ENCODE measurements at places on chromosomes 5 and 9. TPM values are rescaled to one million over a fixed set of nuclear protein-coding genes. Genes with fewer than 3 reads are reported as not detected.
A peak's percentile ranks its signal among the peaks of the same experiment; 100 is the strongest.

DNA sequence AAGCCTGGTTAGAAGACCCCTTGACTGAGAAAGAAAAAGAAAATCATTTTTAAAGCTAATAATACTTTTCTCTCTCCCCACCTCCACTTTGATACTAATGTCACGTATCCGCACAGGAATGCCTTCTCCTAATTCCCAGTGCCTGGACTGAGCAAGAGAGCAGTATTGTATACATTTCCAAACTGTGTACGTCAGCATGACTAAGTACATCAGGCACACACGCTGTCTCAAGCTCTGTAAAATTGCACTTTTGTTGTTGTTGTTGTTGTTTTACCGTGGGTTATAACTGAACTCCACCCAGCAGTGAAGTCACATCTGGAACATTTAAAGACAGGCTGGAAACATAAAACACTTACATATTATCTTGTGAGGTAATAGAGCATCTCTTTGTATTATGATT is 407.6 kb downstream of the DNAH5 start:
- no peak for DNase-seq

DNA sequence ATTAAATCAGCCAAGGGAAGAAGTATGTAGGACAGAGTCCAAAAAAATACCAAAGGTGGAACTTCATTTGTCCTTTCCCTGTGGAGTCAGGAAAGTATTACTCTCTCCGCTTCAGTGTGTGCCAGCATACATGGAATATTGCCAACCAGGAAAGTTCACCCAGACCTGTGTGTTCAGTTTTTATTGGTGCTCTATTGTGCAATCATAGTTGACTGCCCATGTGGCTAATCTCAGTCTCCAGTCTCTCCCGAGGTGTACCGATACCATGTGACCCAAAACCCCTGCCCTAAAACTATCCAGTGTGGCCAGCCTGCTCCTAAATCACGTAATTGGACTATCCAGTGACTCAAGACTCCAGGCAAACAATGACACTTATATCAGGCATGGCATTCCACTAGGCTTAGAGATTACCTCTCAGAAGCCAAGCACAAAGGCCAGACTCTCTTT is 38.8 kb downstream of the NFX1 start:
- DNase-seq: no peak

GRCh38 chr5:125149110-125149509 is 402.7 kb upstream of the ZNF608 start:
- DNase-seq: no peak

DNA sequence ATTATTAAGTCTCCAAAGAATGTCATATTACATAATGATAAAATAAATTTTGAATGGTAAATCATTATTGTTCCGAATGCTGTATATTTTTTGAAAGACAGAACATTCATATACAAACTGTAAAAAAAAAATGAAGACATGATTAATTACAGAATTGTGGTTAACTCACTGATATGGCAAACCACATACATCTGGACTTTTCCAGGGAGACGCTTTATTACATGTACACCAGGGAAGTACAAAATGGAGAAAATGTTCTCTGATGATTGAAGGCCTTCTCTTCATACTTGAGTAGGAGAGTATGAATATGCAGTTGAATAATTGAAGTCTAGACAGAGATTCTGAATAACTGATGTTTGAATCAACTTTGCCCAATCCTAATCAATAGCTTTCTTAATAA is 1886.9 kb downstream of the EFNA5 start:
- DNase-seq: no peak

DNA sequence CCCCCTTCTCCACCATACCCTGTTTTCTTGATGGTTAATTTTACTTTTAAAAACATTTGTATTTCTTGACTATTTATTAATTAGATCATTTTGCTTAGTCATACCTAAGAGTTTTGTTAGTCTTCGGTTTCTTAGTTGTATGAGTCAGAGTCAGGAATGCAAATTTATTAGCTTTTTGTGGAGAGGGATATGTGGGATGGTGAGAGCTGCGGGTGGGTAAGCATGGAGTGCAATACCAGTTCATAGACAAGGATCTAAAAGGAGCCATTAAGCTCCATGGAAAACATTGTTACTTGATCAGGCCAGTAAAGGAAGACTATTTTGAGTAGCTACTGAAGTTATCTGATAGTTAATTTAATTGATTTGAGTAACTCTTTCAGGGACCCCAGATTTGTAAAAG is 77.5 kb downstream of the ZSWIM6 start:
- DNase-seq: no peak

DNA sequence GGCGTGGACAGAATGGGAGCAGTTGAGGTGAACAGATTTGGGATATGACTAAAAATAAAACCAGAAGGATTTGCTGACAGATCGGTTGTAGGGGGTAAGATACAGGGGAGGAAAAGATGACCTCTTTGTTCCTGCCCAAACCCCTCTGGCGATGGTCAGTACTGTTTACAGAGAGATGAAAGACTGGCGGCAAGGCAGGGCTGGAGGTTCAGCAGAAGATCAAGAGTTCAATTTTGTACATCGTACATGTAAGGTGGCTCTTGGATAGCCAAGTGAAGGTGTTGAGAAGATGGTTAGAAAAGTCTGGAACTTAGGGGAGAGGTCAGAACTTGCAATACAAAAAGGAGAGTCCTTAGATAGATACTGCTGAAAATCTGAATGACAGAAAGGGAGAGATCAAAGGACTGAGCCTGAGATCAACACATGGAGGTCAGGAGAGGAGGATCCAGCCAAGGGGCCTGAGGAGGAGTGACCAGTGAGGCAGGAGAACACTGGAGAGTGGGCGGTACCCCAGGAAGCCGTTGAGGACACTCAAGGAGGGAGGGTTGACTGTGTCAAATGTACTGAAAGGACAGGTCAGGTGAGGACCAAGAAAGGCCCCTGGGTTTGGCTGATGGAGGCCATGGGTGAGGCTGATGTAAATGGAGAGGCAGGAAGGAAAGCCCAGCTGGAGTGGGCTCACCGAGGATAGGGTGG is 7.1 kb downstream of the IL4 start:
- DNase-seq: no peak

GRCh38 chr5:93891491-93892480 is 150.4 kb upstream of the POU5F2 start:
- DNase-seq: no peak

DNA sequence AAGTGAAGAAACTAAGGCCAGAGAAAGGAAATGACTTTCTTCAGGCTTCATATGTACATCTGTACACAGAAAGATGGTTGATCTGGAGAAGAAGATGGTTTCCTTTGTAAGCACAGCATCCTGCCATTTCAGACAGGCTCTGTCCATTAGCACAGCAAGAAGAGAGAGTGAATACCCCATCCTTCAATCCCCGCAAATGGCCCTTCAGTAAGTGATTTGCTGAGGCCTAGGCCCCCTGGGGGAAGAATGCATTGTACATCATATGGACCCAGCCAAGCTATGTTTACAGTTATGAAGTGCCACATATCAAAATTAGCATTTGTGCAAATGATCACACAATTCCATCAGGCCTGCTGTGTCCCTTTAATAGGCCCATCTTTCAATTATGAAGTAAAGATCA is 657.4 kb downstream of the BRINP1 start:
- DNase-seq: no peak

DNA sequence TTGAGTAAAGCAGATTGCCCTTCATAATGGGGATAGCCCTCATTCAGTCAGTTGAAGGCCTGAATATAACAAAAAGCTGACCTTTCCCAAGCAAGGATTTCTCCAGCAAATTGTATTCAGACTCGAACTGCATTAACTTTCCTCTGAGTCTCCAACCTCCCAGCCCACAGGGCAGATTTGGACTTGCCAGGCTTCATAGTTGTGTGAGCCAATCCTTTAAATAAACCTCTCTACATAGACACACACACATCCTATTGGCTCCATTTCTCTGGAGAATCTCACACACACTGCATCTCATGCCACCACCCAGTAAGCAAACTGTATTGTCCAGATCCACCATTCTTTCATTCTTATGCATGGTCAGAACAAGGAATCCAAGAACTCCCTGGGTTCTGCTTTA is 225.1 kb downstream of the MPDZ start:
- no peak for DNase-seq

- DNase-seq: no peak
Observed at GRCh38 chr9:6759185-6759977, 1.6 kb downstream of the KDM4C start.

GRCh38 chr5:24368115-24368514 is 276.7 kb downstream of the CDH10 start:
- no peak for DNase-seq

- no peak for DNase-seq
Observed at GRCh38 chr5:145072889-145073288, 762.3 kb downstream of the PRELID2 start.

DNA sequence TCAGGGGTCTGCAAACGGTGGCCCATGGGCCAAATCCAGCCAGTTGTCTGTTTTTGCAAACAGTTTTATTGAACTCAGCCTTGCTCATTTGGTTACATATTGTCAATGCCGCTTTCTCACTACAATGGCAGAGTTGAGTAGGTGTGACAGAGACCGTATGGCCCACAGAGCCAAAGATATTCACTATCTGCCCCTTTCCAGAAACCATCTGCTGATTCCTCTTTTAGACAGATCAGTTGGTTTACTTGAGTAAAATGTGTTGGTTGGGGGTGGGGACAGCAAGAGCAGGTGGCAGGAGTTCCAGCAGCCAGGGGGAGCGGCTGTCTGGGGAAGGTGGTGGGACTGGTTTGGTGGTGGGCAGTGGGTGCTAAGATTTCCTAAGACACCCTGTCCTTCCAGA is 54.8 kb downstream of the COL27A1 start:
- no peak for DNase-seq

- DNase-seq: no peak
Observed at GRCh38 chr5:160105686-160106360, 13.4 kb downstream of the PWWP2A start.

DNA sequence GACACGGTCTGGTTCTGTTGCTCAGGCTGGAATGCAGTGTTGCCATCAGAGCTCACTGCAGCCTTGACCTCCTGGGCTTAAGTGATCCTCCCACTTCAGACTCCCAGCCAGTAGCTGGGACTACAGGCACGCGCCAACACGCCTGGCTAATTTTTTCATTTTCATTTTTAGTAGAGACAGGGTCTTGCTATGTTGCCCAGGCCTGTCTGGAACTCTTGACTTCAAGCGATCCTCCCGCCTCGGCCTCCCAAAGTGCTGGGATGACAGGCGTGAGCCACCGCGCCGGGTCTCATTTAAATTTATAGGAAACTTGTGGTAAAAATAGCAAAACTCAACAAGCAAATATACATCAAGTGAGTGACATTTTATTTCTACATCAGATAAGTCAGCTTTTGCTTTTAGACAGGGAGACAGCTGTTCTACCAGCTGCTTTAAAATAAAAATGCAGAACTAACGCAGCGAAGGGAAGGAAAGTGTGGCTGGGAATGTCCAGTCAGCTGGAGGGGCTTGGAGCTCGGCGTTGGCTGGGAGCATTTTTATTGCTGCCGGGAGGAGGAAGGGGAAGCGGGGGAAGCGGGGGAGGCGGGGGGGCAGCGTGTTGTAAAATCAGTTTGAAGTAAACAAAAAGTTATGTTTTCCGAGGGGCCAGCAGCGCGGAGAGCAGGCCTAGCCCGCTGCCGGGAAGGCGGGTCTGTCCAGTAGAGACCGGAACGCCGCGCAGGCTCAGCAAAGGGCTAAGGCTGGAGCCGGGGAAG is 707 bp upstream of the ZFYVE16 start:
- DNase-seq: peak; percentile 72

DNA sequence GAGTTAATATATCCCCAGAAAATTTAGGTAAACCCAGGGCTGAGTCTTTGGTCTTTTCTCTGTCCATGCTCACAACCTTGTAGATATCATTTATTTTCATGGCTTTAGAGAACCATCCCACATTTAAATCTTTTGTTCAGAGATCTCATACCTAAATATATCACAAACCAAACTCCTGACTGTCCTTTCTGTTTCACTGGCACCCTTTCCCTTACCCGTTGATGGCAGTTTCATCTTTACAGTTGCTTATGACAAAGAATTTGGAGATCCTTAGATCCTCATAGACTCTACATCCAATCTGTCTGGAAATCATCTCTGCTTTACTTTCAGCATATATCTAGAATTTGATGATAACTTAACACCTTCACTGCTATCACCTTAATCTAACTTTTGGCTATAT is 19.2 kb downstream of the RNF180 start:
- DNase-seq: no peak

- DNase-seq: no peak
Observed at GRCh38 chr5:151492729-151493128, 45.3 kb downstream of the SLC36A1 start.

DNA sequence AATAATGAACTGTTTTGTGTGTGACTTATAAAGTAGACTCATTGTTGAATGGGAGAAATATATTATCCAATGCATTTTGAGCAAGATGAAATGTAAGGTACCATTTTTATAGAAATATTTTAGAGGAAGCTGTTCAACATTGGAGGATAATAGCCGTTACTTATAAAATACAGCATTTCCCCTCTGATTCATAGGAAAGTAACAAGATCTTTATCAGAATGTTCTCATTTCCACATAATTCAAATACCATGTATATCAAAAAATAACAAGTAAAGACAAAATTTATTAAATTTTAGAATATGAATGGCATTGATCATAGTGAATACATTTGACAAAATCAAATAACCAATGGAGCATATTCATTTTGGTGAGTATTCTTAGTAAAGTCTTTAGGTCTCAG is 346.7 kb upstream of the PTGER4 start:
- no peak for DNase-seq

DNA sequence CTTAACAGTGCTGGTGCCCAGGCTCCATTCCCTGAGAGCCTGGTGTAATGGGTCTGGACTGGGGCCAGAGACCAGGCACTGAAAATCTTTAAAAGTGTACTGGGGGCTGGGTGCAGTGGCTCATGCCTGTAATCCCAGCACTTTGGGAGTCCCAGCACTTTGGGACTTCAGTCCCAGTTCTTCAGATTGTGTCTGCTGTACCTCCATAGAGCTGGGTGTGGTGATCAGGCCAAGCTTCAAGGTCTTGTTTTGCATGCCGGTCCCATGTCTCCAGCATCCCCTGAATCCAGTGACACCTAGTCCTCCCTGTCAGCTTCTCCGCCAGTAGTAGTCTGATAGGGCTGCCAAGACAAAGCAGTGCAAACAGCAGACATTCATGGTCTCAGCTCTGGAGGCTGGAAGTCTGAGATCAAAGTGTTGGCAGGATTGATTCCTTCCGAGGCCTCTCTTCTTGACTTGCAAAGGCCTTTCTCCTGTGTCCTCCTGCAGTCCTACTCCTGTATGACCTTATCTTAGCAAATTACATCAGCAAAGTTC is 108.2 kb downstream of the SYK start:
- DNase-seq: no peak

- DNase-seq: no peak
Observed at GRCh38 chr9:127163409-127163808, 41.0 kb upstream of the ANGPTL2 start.

The ACTBL2 gene
- not detected for total RNA-seq

The TNC gene
- 0.57 TPM for total RNA-seq

The GPR150 gene
- total RNA-seq: not detected

The CDKN2B-AS1 gene
- total RNA-seq: not detected

The AGXT2 gene
- total RNA-seq: not detected

The SLC1A3 gene
- total RNA-seq: 95.4 TPM

The KCNN2 gene
- total RNA-seq: 9.3 TPM

The TRIM36 gene
- 0.19 TPM for total RNA-seq

The PCDHA13 gene
- total RNA-seq: not detected

The ADGRD2 gene
- total RNA-seq: not detected

The LCN1 gene
- total RNA-seq: not detected

The BARHL1 gene
- not detected for total RNA-seq

The GMCL2 gene
- total RNA-seq: not detected

The TOR1A gene
- total RNA-seq: 12.2 TPM

The KIF4B gene
- not detected for total RNA-seq

Data from Right ventricle myocardium inferior (tissue), 1 donor.